ENCODE measurements at places on chromosomes 7 and 10.

- DNase-seq: no peak
These were observed 149.4 kb upstream of the MKI67 start for GRCh38 chr10:128275388-128276177.

DNA sequence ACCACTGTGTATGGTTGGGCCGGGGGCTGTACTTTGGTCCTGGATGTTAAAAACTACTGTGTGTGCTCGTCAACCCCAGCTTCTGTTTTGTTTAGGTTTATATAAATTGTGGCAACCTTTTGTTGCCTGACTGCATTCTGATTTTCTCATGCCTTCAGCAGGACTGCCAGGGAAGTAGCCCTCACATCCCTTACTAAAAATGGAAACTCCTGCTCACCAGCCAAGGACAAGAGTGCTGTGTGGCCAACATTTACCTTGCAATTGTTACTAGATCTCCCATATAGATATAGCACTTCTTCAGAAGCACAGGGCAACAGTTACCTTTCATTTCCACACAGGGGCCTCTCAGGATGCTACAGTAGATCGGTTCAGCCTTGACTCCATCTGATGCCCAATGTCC is 174.4 kb downstream of the TAX1BP1 start:
- no peak for DNase-seq

DNA sequence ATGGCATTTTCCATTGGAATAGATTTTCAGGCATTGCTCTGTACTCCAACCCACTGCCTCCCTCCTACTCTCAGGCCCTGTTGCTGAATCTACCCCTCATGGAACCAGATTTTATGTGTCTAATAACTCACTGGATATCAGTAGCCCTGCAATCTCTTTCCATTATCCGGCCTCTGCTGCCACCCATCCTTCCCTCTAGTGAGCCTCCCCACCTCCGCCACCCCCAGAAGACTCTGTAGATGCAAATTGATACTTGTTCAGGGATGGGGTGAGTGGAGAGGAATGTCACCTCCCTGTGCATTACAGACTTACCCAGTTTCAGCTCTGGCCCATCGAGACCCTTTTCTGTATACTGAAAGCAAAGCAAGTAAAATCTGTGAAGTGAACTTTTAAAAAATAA is 52.3 kb upstream of the PHYHIPL start:
- DNase-seq: no peak

GRCh38 chr10:34232481-34232880 is 582.6 kb downstream of the PARD3 start:
- no peak for DNase-seq

DNA sequence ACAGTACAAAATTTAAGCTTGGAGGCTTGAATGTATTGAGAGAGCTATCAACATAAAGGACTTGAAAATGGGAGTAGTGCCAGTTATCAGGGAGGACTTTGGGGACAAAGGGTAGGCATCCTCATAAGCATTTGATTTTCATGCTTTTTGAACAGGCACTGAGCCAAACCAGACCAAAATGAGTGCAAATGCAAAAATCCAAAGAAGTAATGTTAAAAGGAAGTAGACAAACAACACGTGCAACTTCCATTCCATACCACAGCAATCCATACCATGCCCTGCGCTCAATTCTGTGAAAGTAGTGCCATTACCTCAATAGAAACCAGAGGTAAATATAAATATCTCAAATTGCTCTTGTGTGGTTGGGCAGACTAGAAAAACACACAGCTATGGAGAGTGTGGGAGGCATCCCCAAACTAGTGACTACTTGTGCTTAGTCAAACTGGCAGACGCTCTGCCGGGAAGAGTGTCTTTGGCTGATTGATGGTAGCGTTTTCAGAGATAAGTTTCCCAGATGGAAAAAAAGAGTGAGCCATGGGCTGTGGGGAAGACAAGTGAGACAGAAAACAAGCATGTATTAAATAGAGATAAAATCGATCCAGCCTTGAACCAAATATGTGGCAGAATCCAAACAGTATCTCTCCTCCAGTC is 161.5 kb downstream of the CREB5 start:
- DNase-seq: no peak

- DNase-seq: no peak
These were observed 176.8 kb upstream of the TBX20 start for GRCh38 chr7:35430547-35431153.

GRCh38 chr7:108234971-108235450 is 104.8 kb upstream of the LAMB4 start:
- DNase-seq: no peak

- DNase-seq: no peak
These were observed 164.7 kb downstream of the ACTR3B start for GRCh38 chr7:152924238-152924637.

GRCh38 chr10:13262433-13262832 is 28.3 kb upstream of the UCMA start:
- DNase-seq: no peak

- no peak for DNase-seq
These were observed 33.0 kb upstream of the SPOCK2 start for GRCh38 chr10:72121389-72121788.

- no peak for DNase-seq
These were observed 74.0 kb downstream of the TLL2 start for GRCh38 chr10:96439725-96440124.

DNA sequence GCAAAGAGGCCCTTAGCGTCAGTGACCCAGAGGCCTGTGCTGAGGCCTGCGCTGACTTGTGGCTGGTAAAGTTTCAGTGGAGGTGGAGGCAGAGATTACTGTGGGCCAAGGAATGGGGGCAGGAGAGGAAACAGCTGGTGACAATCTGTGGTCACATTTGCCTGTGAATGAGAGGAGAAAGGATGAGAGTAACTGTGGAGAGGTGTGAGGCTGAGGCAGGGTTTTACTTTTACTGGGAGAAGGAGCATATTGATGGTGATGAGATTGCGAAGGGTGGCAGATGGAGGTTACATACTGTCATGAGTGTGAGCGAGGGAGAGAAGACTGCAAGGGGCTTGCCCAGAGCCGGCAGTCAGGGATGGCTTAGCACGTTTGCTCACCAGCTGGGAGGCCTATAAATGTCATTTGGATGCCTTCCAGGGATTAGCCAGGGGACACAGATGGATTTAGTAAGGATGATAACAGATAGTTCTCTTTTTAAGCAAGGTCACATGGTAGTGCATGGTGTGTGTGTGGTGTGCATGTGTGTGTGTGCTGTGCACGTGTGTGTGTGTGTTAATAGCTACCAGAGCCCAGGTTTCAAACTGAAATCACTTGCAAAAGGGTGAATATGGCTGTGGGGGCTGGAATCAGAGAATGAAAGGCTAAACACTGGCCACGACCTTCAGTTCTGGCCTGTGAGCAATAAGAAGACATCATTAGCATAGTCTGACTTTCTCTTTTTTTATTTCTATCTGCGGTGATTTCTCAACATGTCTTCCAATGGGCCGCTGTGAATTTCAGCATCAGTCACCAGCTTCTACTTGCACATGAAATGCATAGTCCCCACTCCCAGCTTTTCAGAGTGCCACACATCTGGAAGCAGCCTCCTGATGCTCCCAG is 291.5 kb upstream of the ZNF32 start:
- DNase-seq: no peak

DNA sequence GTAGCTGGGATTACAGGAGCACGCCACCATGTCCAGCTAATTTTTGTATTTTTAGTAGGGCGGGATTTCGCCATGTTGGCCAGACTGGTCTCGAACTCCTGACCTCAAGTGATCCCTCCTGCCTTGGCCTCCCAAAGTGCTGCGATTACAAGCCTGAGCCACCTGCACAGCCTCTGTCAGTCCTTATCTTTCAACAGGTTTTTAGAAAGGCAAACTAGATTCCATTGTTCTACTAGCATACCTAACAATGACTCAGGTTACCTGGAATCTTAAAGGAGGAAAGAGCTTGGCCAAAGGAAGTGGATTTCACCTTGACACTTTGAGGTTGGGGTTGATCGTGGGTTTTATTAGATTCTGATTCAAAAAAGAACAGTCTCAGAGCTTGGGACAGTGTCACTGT is 3.2 kb downstream of the ABCC2 start:
- DNase-seq: no peak

GRCh38 chr7:35792873-35793489 is 7.9 kb upstream of the SEPTIN7 start:
- DNase-seq: no peak
